SJSA1 (cell line): ENCODE measurements at places on chromosomes 5 and 9.

GRCh38 chr9:104209387-104209786, 115.3 kb downstream of the SMC2 start:
- no peak for DNase-seq

DNA sequence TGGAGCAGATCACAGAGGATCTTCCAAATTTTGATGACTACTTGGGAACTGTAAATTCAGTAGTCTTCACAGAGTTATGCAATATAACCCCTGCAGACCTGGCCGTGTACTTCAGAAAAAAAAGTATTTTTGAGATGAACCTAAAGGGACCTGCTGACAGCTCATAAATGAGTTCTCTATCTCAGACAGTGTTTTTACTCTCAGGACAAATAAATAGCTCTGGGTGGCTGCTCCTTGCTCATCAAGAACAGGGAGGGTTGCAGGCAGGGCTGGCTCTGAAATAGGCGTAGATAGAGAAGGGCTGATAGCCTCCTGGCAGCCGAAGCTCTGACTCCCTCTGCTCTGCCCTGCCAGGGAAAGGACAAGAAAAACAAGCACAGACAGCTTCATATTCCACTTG, 64.8 kb downstream of the PLAC8L1 start:
- no peak for DNase-seq

GRCh38 chr5:11791792-11792191, 112.5 kb downstream of the CTNND2 start:
- no peak for DNase-seq

DNA sequence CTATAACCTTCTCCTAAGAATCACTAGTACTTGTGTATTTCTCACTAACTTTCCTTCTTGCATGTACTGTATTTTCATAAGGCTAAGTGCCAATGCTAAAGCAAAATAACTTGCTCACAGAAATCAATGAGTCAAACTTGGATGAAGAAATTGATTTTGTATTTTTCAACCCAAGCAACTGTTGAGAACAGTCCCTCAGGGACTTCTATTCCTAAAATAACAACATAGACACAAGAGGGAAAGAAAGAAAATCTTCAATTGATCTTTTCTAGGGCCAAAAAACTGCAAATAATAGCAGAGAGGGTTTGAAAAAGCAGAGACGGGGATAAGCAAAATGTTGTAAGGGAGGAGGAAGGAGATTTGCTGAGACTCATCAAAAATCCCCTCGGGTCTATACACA, 69.8 kb downstream of the HABP4 start:
- DNase-seq: no peak

- no peak for DNase-seq
These were observed 12.3 kb downstream of the GPBP1 start for GRCh38 chr5:57186194-57186593.
